Stomach (tissue), 19 donors: ENCODE measurements at places on chromosomes 12 and 14. TPM values are rescaled to one million over a fixed set of nuclear protein-coding genes. Genes with fewer than 3 reads are reported as not detected.

- DNase-seq: no peak
Measured at GRCh38 chr12:51434305-51434704, 9.7 kb downstream of the SLC4A8 start.

CRADD gene
- total RNA-seq: 18.7 TPM

GRCh38 chr14:94163796-94164195, 10.3 kb upstream of the PPP4R4 start:
- DNase-seq: no peak

- DNase-seq: no peak
Measured at GRCh38 chr12:124550123-124551089, 17.0 kb downstream of the NCOR2 start.

DNA sequence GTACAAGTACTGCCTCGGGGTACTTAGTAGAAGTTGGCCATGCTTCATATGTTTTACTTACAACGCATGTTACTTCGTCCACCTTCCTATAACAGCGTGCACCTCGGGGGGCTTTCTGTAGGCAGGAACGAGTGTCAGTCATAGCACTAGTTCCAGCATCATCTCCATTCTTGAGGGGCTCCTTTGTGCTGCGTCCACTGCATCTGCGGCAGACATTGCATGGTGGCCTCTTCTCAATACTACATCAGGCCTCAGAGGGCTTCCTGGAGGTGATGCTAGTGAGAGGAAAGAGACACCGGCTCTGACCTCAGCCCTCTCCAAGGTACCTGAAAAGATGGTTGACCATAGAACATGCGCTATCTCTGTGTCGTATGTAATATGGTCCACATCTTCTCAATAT, 121.2 kb upstream of the RTL1 start:
- DNase-seq: no peak

- DNase-seq: no peak
Measured at GRCh38 chr14:90816681-90817436, 629 bp upstream of the TTC7B start.

PTCSC3 gene
- total RNA-seq: not detected

DNA sequence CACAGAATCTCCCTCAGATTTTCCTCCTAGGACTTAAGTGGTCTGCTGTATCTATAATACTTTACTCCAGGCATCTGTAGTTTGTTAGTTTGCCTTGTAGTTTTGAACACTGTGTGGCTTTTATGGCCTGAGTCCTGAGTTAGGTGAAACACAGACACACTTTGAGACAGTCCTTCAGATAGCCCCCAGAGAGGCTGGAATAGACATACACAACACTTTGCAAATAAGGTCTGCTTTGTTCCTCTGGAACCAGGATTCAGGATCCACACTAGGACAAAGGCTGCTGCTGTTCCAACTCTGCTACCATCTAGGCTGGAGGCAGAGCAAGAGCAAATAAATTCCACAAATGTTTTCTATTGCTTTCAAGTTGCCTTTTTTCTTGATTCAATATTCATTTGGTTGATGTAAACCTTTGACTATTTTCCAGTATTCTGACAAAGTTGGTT, 41.4 kb upstream of the INSM2 start:
- no peak for DNase-seq

GRCh38 chr14:31492759-31493498, 5.1 kb upstream of the GPR33 start:
- no peak for DNase-seq

GRCh38 chr14:104085032-104085888, at the start of gene ASPG:
Gene ASPG, plus strand, starts transcription at chr14:104085700. Its CDS starts 71 bp downstream, at chr14:104085771.
- DNase-seq: peak; percentile 70

DNA sequence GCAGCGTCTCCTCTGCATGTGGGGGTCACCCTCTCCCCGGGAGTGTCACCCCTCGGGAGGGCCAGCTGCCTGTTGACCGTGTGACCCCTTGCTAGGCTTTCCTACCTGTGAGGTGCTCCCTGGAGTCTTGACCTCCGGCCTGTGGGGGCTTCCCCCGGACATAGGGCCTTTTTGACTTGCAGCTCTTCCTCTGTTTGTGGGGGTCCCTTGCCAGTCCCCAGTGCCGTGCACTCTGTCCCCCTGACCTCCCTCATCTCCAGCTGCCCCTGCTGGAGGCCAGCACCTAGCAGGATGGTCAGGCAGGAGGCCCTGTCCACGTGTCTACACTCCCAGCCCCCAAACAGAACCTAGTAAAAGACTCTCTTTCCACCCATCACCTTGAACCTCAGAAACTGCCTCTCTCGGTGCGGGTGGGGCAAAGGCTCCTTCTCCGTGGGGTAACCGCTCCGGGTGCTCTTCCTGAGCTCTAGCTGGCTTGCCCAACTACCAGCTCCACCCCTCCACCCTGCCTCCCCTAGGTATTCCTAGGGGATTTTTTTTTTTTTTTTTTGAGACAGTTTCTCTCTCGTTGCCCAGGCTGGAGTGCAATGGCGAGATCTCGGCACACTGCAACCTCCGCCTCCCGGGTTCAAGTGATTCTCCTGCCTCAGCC, 810 bp downstream of the AACS start:
- no peak for DNase-seq
